ENCODE measurements at places on chromosomes 4 and X.

GRCh38 chr4:56055027-56055977 lies 106.6 kb downstream of the CEP135 start:
- no peak for DNase-seq

DNA sequence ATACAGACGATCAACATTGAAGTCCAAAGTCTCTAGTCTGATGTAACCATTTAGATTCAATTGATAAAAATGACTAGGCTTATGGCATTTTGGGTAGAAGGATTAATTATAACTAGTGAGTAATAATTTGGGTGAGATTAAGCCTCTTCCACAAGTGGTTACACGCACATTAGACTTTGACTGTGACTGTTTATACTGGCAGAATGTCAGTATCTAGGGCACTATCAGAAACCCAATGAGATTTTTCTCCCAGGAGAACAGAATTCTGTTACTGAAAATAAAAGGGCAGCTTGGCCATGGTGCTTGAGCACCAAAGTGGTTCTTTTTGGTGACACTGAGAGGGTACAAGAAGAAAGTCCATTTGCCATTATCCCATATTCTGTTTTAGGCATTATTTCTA lies 3.3 kb downstream of the PLS3 start:
- no peak for DNase-seq

GRCh38 chr4:123398853-123399626 lies 2.4 kb downstream of the SPRY1 start:
- DNase-seq: no peak

- DNase-seq: no peak
Observed at GRCh38 chrX:136322064-136322463, 21.3 kb downstream of the ADGRG4 start.

DNA sequence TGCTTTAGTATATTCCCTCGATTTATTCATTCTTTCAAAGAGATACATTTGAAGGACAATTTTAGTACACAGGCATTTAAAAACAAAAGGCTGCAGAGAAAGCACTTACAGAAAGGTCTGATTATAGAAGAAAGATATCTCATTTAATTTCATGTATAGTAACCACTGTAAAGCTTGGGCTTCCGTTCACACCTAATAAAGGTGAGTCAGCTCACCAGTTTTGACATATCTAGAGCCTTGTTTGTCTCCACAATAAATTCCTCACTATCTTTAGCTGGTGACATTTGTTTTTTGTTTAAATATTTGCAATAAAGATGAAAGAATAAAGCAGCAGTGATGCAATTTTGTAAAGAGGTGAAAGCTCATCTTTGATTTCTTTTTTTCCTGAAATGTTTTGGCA lies 1.1 kb upstream of the EPHA5 start:
- no peak for DNase-seq

DNA sequence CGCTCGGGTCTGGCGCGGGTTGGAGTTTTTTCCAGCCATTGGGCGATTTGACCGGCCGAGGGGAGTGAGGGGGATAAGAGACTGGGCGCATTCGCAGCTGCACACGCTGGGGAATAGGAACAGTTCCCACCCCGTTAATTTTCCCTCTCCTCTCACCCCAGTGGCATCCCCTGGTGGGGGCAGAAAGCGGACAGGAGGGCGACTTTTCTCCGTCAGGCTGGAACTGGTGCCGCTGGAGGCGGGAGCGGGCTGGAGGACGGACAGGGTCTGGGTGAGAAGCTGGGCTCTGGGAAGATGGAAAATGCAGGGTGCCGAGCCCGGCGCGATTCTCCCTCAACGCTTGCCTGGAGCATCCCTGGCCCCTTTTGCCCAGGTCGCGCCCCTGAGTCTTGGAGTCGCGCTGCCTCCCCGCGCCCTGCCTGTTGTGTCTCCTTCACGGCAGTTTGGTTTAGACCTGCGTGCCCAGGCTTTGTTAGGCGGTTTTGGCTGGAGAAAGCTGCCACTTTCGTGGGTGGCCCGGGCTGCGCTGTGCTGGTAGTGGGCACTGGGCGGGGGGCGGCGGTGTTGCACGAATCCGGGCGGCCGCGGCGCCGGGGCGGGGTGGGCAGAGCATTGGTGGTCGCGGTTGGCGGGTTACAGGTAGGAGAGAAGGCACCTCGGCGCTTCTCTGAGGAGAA lies 2.0 kb downstream of the ADGRL3 start:
- DNase-seq: no peak

DNA sequence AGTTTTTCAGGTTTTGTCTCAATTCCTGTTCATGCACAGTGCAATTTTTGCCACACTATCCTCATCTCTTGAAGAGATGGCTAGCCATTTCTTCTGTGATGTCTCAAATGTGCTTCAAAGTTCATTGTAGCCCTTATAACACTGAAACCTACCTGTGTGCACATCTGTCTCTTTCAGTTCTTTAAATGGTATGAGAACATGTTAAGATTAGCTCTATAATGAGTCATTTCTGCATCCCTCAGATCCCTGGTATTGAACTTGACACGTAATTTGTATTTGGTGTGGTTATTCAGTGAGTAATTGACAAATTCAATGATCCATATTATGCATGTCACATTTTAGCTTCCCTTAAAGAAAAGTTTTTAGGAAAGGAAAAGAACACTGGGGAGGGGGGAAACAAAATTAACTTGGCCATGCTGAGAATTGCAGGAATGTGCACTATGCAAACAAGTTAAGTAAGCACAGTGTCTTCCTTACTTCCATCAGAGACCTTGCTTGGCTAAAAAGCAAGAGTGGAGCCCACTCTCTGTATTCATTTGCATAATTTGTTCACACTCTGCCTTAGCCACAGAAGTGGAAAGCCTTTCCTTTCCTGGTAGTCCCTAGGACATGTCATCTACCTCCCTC lies 659.8 kb upstream of the MAGEB2 start:
- no peak for DNase-seq

GRCh38 chr4:14924076-14924811 lies 78.0 kb upstream of the CPEB2 start:
- no peak for DNase-seq

- DNase-seq: no peak
Observed at GRCh38 chr4:108483079-108483478, 137.3 kb upstream of the RPL34 start.

GRCh38 chrX:49037883-49038475 lies 5.2 kb downstream of the TFE3 start:
- no peak for DNase-seq
